Left renal cortex interstitium (tissue), 4 donors: ENCODE measurements at places on chromosomes 13 and 19.

GRCh38 chr19:53626486-53626885, 5.3 kb upstream of the DPRX start:
- DNase-seq: no peak

- DNase-seq: no peak
Measured at GRCh38 chr19:49951806-49952478, 9.0 kb downstream of the SIGLEC11 start.

- no peak for DNase-seq
Measured at GRCh38 chr13:52405767-52406494, at the start of gene THSD1. THSD1 (minus strand) TSS chr13:52406172; CDS start chr13:52402600, 3,572 bp downstream.

GRCh38 chr19:12670159-12670928, 3.7 kb downstream of the WDR83 start:
- no peak for DNase-seq

- no peak for DNase-seq
Measured at GRCh38 chr13:102699504-102699903, 4.7 kb upstream of the METTL21C start.

GRCh38 chr13:76848596-76848995, 37.6 kb downstream of the KCTD12 start:
- no peak for DNase-seq

GRCh38 chr19:46442808-46443450, 14.2 kb upstream of the PNMA8C start:
- DNase-seq: no peak
